ENCODE measurements at places on chromosomes 6 and 20.

- DNase-seq = peak; percentile 33
These were observed 29.2 kb upstream of the ALDH8A1 start for GRCh38 chr6:134979142-134979541.

DNA sequence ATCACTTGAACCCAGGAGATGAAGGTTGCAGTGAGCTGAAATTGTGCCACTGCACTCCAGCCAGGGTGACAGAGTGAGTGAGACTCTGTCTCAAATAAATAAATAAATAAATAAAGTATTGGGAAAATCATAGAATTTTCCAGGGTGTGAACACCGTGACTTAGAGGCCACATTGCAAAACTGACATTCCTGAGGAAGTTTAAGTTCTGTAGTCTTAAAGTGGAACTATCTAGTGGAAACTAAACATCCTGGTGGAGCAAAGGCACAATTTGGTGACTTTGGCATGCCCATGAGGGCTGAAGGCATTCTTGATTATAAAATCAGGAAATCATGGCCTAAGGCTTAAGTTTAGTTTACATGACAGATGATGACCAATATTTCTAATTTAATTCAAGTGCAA, 32.7 kb upstream of the MCM3 start:
- no peak for DNase-seq

- DNase-seq = no peak
These were observed 6.9 kb downstream of the RSPO4 start for GRCh38 chr20:995170-995569.

DNA sequence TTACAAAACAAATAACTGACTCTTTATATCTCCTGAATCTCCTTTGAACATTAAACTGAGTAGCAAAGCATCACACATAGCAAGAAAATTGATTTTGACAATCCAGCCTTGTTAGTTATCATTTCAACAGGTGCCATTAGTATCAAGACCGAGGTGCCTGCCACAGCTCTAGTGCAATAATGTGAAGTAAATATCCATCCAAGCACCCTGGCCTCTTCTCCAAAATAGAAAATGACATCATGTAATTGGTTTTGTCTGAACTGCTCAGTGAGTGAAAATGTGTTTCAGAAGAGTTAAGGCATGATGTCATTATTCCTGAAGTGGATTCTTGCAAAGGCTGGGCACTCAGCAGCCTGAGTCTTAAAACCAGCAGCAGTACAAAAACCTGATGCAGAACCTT, 341.4 kb downstream of the PLCB1 start:
- no peak for DNase-seq

GRCh38 chr6:1763404-1763803, 153.7 kb downstream of the FOXC1 start:
- DNase-seq = no peak

- no peak for DNase-seq
These were observed 74.5 kb upstream of the SRSF6 start for GRCh38 chr20:43383026-43383795.

DNA sequence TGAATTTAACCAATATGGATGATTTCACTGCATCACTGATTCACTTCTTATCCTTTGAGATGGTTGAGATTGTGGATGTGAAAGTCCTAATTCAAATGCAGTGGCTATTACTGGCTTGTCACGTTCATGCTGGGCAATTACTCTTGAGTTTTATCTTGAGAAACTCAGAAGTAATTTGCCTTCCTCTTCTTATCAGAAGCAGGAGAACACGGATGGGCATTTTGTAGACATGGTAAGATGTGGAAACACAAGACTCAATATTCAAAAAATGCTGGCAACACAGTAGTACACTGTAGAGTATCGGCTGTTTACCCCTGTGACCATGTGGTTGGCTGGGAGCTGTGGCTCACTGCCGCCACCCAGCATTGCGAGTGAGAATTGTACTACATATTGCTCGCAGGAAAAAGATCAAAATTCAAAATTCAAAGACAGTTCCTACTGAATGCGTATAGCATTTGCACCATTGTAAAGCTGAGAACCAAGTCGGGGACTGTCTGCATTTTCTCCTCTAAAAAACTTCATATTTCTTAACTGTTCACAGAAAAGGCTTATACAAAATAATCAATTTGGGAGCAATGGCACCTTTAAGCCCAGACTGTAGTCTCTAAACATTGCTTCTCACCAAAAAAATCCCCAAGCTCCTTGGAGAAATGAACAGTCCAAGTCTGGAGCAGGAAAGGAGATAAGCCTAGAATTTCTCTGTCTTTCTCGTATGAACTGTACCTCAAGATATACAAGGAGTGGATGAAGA, 61.9 kb upstream of the ELOVL5 start:
- DNase-seq = peak; percentile 40

Measured in activated T-helper 9 cell treated with anti-CD3 and anti-CD28 coated beads, Interleukin-2, amount 50 U/mL, for 16 hours (primary cell).